Activated CD4-positive, alpha-beta T cell treated with anti-CD3 and anti-CD28 coated beads, Interleukin-2, amount 50 U/mL, for 48 hours (primary cell): ENCODE measurements at places on chromosomes 1 and 21.

GRCh38 chr1:75732703-75733102, 8.2 kb downstream of the ACADM start:
- no peak for DNase-seq

DNA sequence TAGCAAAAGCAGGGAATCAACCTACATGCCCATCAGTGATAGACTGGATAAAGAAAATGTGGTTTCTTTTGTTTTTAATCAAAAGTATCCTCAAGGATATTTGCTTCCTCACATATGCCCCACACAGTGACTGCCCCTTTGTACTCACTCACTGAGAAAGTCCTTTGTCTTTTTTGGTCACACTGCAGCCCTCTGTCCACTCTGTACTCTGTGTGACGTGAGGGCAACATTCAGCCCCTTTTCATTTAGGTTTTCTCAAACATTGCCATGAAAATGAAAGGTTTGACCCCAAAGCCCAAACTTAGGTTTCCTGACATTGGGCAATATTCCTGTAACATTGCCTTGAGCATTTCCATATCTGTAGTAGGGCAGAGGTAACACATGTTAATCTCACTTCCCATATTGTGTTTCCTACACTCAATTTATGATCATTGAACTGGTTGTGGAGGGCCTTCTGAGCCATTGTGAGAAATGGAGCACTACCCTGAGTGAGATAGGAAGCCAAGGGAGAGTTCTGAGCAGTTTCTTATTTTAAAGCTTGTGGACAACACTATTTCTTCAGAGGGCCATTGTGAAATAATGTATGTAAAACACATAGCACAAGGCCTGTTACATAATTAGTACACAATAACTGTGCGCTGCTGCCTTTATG, 501.9 kb upstream of the C1orf87 start:
- DNase-seq, result no peak

DNA sequence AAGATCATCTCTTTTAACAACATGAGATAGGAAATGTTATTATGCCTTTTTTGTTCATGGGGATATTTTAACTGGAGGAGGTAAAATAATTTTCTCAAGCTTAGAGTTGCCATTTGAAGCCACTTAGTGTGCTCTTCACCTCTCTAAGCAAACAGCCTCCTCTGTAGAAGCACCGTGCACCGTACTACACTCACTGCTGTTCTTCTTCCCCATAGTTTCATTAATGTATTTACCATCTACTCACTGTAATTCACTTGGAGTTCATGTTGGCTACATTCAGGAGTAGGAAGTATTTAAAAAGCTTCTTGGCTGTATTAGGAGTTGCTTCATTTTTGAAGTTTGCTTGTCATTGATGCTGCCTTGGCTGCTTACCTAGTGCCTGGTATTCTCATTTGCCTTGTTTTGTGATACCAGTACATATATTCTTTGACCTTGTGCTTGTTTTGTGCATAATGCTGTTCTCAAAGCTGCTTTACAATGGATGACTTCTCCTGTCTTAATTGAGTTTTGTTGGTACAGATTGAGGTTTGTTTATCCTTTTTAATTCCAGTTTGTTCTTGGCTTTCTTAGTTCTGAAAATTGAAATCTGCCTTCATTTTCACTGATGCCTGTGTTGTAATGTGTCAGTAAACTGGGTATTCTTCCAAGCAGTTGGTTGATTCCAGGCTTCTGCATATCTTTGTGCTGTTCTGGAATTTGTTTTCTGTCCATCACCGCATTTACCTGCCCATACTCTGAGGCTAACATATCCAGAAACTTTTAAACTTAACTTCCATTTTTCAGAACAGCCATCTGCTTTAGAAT, 240.4 kb downstream of the HMCN1 start:
- no peak for DNase-seq

- no peak for DNase-seq
These were observed 658.8 kb downstream of the MATN1 start for GRCh38 chr1:30064547-30064946.

- DNase-seq, result no peak
These were observed 175.8 kb downstream of the TYW3 start for GRCh38 chr1:74908797-74909196.

DNA sequence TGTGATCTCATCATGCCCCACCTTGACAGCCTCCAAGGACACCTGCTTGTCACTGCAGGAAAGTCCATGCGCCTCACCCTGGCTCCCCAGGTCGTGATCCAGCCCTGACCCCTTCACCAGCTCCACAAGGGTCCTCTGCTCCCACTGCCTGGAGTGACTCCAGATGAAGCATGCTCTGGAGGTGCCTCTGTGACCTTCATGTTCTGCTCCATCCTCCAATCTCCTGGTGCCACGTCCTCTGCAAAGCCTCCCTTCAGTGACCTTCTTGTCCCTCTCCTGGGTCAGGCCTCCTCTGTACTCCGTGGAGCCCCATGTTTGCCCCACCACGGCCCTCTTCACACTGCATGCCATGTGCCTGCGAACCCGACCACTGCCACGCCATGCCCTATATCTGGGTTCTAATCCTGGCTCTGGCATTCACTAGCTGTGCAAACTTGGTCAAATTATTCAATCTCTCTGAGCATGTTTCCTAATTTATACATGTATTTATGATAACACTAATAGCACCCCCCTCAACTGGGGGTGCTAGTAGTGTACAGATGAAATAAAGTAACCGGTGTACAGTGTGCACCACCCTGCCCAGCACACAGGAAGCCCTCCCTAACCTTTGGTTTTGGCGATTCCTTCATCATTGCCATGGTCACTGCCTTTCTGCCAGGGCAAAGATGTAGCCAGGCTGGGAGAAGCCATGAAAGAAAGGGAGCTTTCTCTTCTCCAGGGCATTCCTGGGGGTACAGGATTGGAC, 77.4 kb downstream of the STUM start:
- DNase-seq, result no peak

GRCh38 chr1:5819391-5820025, 172.7 kb downstream of the NPHP4 start:
- no peak for DNase-seq

DNA sequence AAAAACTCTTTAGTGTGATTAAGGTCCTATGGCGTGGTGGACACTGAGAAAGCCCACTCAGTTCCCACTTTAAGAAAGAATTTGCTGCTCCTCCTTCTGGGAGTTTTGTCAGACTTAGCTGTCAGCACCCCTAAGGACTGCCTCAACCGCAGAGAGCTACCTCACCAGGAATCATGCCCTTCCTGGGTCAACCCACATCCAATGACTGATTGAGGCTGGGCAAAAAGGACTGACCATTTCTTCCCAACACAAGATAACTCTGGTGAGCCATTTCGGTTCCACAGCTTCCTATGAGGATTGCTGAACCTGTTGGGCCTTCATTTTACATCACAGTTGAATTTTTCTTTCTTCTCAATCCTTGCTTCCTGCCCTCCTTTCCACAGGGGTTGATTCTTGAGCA, 197.9 kb downstream of the NCAM2 start:
- no peak for DNase-seq

- DNase-seq, result no peak
These were observed 54.5 kb upstream of the GADD45A start for GRCh38 chr1:67630438-67631045.

GRCh38 chr1:10682449-10683309, 113.8 kb downstream of the CASZ1 start:
- no peak for DNase-seq

DNA sequence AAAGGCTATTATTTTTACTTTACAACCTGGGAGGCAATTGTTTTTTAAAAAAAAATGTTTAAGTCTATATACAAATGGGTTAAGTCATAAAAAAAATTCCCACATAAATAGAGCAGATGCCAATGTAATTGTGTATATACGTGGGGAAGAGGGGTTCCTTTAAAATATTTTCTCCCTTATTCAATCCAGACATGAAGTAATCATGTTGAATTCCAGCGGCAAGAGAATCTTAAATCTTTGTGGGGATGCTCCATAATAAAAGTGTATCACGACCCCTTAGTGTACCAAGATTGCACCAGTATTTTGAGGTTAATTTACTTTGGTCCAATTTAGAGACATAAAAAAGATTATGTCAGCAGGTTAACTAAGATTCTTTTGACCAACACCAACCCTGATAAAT, 62.1 kb downstream of the ARID4B start:
- DNase-seq, result no peak

- DNase-seq, result no peak
These were observed 6.7 kb upstream of the WDTC1 start for GRCh38 chr1:27227765-27228164.

DNA sequence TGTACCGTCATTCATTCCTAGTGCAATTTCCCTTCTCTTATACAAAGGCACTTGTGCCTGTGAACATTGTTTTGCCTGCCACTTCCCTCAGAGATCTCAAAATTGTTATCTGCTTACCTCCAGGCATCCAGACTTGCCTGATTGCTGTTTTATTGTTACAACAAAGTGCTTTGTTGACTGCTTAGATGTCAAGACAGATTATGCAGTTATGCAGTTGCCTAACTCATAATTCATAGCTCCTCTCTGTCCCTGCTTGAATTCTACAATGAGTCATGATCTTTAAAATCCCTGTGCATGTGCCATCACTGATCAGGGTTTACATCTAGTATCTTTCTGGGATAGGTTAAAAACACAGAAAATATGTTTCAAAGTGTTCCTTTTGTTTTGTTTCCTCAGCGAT, 24.5 kb downstream of the CXADR start:
- DNase-seq, result no peak

DNA sequence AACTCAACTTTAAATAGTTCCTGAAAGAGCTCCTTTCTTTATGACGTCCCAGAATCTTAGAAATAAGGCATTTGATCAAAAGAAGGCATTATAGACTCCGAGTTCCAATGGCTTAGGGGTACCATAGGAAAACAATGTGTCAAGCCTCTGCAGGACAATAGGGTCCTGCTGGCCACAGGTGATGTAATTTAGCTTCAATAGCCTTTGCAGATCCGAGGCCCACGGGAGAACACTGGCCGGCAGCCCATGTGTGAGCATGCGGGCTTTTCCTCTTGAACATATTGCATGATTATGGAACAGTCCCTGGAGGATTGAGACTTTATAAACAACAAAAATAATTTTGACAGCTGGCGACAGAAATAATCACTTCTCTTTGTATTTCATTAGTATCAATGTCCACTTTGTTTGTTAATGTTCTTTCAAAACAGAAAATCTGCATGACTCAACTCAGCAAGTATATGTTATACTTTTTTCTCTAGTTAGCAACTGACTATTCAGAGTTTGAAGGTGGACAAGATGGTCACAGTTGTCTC, 49.0 kb upstream of the NR5A2 start:
- DNase-seq, result no peak
